ENCODE measurements at places on chromosomes 2 and 18.

- no peak for DNase-seq
Observed at GRCh38 chr2:237196866-237197618, 111.4 kb downstream of the COPS8 start.

GRCh38 chr2:161122772-161123530 is 37.3 kb upstream of the TANK start:
- DNase-seq = no peak

- no peak for DNase-seq
Observed at GRCh38 chr18:46652372-46652771, 4.6 kb downstream of the LOXHD1 start.

DNA sequence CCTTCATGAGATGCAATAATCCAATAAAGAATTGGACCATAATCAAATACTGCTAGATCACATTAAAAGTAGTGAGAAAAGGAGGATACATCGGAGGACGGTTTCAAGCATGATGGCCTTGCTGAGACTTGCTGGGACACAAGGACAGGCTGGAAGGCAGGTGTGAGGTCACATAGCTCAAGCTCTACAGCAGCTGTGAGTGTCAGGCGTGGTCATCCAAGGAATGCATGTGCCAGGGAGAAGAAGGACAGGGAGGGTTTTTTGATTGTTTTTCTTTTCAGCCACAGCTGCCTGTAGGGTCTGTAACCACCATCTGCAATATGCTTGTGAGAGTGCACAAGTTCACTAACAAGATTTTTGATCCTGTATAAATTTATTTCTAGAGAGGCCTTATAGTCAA is 57.6 kb downstream of the BMP10 start:
- DNase-seq = no peak

DNA sequence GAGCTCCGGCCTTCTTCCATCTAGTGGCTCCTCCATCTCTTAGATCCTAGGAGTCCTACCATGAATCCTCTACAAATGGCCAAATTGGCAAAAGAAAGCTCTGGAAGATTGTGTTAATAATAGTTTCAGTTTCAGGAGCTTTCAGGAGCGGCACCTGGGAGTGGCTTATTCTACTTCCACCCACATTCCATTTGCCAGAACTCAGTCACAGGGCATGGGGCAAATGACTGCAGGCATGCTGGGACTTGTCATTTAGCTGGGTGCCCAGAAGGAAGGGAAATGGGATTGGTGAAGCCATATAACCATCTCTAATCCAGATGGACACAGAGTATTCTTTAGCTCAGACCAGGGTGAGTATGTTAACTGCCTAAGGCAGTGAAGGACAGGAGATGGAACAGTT is 3.6 kb upstream of the LRATD1 start:
- DNase-seq = no peak

- no peak for DNase-seq
Observed at GRCh38 chr2:43049836-43050801, 176.3 kb downstream of the ZFP36L2 start.

DNA sequence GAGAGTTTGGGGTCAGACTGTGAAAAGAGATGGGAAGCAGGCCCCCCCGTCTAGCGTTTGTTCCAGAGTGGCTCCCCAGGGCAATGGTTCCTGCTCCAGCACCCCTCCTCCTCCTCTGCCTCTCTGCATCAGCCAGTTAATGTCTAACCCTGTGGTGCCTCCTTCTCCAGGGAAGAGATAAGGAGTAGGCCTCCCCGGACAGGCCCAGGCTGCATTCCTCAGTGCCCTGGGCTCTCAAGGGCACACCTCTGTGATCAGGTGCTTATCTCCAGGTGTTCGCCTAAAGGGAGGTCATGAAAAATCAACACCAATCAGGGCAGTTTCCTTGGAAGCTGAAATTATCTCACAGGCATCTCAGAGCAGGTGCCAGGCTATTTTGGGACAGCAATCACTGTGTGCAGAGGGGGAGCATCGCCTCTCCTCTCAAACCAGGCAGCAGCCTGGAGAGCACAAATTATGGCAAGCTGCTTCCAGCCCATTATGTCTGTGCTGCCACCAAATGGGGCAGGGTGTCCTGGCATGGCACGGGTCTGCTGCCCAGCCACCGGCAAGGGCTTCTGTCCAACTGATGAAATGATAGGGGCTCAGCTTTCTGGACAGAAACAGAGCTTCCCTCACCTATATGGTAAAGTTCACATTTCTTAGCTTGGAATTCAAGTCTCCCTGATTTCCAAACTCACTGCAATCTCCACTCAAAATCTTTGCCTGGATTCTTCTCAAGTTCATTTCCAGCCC is 255.8 kb upstream of the SLC14A2 start:
- DNase-seq = no peak

GRCh38 chr18:35623255-35623654 is 41.7 kb downstream of the GALNT1 start:
- no peak for DNase-seq

- DNase-seq = no peak
Observed at GRCh38 chr2:133326652-133327397, 241.4 kb downstream of the NCKAP5 start.

- no peak for DNase-seq
Observed at GRCh38 chr2:8487461-8487932, 194.4 kb upstream of the ID2 start.

- DNase-seq = no peak
Observed at GRCh38 chr2:69177785-69178636, 165.0 kb downstream of the ANTXR1 start.

Data from NCI-H526 treated with DMSO at 0.1 percent for 48 hours (cell line).